ENCODE measurements at places on chromosomes 12 and 14.

- no peak for DNase-seq
Measured at GRCh38 chr14:99976681-99977080, 88.5 kb upstream of the EVL start.

DNA sequence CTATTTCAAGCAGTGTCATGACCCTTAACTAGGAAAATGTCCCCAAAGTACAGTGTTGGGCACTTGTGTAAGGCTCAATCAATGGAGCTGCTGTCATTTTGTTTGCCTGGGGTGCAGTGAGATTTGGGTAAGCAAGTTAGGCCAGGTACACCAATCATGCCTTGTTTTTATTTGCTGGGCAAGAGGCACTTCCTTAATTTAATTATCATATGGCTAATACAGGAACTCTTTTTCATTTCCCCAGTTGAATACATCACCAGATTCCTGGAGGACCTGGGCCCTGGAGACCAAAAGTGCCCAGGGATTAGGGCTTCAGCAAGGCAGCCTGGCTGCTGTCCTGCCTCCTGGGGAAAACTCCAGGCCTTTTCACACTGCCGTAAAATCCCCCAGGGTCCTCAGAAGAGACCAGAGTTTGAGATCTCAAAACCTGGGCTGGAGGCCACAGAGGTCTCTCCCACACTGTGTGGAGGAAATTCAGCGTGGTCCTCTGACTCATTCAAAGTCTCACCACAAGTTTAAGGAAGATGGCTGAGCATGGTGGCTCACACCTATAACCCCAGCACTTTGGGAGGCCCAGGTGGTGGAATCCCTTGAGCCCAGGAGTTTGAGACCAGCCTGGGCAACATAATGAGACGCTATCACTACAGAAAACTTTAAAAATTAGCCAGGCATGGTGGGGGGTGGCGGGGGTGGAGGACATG, 28.4 kb upstream of the FOXN3 start:
- no peak for DNase-seq

- DNase-seq: no peak
Measured at GRCh38 chr14:80638620-80639515, 302.7 kb downstream of the CEP128 start.

GRCh38 chr14:100041271-100041670, 24.0 kb upstream of the EVL start:
- DNase-seq: no peak

DNA sequence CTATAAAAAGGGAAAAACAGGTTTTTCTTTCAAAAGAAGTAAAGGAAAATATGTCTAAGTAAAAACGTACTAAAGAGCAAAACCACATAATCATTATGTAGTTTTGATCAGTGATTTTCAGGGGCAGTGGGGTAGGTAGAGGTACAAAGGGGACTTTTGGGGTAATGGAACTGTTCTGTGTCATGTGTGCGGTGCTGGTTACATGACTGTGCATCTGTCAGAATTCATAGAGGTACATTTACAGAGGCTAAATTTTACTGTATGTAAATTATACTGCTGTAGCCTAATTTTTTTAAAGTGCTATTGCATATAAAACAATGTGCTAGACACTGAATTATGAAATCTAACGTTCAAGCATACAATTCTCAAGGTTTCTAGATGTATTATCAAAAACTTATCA, 2.0 kb downstream of the ESR2 start:
- DNase-seq: no peak

GRCh38 chr12:78420991-78421390, 443.6 kb upstream of the SYT1 start:
- no peak for DNase-seq

GRCh38 chr14:24296341-24297157, 3.0 kb downstream of the DHRS1 start:
- peak; percentile 76 for DNase-seq

- DNase-seq: no peak
Measured at GRCh38 chr12:23055004-23055403, 430.0 kb downstream of the ETNK1 start.

- DNase-seq: peak; percentile 93
Measured at GRCh38 chr12:54005853-54006558, 2.8 kb upstream of the HOXC8 start.

DNA sequence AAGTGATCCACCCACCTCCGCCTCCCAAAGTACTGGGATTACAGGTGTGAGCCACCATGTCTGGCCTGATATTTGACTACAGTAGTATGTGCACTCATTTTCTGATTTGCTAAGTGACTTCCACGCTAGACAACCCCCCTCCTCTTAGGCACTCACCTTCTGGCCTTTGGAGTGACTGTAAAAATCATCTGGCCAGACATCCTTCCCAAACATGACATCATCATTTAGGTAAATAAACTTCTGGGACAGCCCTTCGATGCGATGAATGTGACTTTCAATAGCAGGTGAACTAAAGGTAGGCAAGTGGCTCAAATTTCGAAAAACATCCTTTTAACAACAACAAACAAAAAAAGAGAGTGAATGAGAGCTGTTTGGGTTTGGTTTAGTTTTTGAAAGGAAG, 30.6 kb upstream of the SYCP3 start:
- DNase-seq: no peak

DNA sequence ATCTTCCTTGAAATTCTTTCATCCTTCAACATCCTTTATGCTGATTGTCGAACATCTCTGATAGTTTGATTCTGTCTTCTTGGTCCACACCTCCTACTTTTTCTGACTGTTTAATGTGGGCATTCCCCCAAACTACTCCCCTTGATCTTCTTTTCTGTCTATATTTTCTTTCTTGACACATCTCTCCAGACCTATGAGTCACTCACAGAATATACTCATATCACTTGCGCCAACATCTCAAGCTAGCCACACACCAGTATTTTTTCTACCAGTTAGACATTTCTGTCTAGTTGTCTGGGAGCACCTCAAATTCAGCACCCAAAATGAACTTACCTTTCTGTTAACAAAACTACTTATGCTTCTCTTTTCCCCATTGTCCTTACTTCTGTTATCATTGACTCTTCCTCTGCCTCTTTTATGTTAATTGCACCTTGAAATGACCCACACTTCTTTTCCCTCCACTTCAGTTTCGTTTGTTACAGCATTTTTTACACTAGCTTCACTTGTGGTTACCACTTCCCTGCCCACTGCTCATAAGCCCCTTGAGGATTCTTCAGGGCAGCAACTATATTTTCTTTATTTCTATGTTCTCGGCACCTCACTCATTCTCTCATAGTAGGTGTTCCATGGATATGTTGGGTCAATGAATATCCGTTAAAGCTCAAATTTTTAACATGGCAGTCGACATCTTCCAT, 33.5 kb downstream of the TSHR start:
- DNase-seq: no peak

- no peak for DNase-seq
Measured at GRCh38 chr12:50627491-50627890, 122.7 kb downstream of the DIP2B start.

DNA sequence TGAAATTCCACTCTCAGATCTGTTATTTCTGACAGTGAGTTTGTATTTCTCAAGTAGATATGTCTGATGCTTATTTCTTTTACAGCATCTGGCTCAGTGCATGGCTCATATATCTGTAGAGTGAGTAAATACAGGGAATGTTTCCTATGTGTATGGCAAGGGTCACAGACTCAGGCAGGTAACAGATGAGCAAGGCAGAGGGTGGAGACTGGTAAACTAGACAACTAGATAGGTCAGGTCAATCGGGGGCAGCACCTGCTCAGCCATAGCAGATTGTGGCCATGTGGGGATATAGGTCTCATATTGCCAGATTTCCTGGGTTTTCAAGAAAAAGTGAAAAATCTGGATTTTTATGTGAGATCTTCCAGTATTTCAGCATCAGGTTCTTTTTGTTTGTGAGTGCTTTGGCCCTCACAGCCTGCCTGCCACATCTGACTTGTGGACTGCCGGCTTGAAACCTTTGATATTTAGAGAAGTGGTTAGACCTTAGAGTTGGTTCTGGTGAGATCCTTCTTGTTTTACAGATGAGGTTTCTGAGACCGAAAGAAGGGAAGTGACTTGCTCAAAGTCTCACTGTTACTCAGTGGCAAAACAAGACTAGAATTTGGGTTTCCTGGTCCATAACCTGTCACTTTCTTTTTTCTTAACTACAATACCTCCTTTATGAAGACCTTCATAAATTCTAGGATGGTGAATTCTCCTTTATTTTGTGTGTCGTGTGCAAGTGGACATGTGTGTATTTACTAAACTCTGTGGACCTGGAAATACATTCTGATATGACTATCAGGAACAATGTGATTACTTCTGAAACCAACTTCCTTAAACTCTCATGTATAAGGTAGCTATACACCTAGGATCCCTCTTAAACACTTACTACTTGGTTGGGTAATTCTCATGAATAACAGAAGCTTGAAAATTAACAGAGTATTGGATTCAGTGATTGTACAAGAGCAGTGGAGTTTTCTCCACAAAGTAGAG, 34.4 kb downstream of the PROX2 start:
- no peak for DNase-seq

GRCh38 chr14:23910101-23910875, 43.3 kb upstream of the DHRS4 start:
- no peak for DNase-seq

- no peak for DNase-seq
Measured at GRCh38 chr12:3990501-3991280, 117.5 kb upstream of the PARP11 start.

DNA sequence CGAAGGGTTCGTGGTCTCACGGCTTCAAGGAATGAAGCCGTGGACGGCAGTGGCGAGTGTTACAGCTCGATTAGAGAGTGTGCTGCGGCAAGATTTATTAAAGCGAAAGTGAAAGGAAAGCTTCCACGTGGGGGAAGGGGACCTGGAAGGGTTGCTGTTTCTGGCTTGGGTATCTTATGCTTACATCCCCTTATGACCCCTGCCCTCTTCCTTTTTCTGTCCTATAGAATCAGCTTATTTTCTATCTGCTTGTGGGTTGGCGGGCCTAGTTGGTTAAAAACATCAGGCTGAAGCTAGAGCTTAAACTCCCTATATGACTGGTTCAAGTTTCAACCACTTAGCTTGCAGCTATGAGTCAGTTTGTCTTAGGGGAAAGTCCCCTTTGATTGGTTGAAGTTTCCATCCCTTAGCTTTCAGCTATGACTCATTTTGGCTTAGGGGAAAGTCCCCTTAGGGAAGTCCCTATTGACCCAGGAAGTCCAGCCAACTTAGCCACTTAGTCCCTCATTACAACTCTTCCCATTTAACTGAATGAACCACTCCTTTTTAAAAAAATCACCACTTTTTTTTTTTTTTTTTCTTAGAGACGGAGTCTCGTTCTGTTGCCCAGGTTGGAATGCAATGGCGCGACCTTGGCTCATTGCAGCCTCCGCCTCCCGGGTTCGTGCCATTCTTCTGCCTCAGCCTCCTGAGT, 1494.7 kb upstream of the TMEM132C start:
- no peak for DNase-seq

GRCh38 chr14:26963711-26964110, 365.9 kb upstream of the NOVA1 start:
- DNase-seq: no peak

DNA sequence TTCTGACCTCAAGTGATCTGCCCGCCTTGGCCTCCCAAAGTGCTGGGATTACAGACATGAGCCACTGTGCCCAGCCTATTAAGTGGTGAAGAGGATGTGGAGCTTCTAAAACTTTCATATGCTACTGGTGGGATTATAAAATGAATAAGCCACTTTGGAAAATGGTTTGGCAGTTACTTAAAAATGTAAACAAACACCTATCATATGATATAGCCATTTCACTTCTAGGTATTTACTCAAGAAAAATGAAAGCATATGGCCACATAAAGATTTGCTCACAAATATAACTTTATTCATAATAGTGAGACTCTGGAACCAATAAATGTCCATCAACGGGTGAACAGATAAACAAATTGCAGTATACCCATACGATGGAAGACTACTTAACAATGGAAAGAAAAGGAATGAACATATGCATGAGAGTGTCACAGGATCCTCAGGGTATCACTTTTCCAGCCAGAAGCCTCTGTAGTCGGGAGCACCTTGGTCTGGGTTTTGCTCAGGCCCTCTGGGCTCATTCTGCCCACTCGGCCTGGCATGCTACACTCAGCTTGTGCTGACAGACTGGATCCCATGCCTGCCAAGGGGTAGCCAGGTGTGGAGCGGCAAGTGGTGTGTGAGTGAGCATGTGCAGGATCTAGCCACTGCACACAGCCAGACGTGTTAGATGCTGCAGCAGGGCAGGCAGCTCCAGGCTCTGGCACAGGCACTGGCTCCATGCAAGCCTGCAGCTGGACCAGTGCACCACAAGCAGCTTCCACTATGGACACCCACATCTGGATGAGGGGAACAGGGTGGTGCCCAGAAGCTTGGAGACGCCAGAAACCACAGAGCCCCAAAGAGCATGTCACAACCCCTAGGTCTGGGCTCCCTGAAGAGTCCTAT, 213.2 kb upstream of the DIO3 start:
- no peak for DNase-seq

DNA sequence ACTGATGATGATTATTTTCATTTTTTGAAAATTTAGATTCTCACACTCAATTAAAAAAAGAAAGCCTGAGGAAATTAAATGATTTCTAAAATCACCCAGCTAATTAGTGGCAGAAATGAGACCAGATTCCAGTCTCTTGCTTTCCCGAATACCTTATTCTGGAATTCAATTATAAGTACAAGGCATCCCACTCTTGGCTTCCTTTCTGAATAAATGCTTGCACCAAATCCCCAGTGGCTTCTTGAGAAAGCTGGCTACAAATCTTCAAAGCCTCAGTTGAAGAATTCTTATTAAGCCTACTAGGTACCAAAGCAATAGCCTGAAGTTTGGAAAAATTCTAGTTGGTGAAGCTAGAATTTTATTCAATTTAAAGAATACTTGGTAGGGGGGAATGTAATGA, 476.6 kb downstream of the DIO2 start:
- DNase-seq: no peak

DNA sequence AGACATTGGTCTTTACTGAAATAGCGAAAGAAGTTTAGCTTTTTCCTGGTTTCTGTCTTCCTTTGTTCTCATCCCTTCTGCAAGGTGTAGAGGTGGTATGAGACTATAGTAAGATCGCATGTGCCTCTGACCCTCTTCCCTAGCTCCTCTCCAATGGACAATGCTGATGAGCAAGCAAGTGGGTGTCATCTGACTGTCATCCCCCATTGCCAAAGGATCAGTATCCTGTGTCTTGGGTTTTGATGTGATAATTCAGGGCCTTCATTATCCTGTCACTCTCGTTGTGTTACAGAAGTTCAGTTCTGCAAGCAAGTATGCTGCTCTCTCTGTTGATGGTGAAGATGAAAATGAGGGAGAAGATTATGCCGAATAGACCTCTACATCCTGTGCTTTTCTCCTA, 10.0 kb upstream of the TNS2 start:
- no peak for DNase-seq

DNA sequence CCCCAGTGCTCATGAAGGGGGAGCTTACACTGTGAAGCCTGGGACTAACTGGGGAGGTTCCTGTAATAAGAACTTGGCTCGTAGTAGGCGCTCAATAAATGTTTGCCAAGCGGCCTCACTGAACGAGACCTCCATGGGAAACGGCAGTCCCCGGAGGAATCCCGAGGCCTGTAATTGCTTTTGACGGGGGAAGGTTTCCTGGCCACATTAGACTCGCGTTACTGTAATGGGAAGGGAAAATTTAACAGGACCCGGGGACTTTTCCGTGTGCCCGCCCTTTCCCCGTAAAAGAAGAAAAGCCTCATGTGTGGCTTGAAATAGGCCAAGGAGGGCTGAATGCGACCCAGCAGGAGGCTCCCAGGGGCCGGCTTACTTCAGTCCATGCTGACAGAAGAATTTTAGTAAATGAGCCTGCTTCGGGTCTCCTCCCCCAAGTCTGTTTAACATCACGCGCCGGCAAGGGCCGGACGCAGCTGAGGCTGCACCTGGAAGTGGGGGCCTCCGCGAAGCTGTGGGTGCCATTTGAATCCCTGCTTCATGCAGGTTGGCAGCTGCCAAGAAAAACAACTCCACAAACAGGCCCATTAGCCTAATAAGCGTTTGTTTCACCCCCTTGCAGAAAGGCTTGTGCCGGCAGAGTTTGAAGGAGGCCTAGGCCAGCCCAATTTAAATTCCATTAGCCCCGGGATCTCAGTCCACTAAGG, 39.8 kb upstream of the PWP1 start:
- peak; percentile 89 for DNase-seq

All from femur (tissue), 1 donor.